Neural progenitor cell (in vitro differentiated cells): ENCODE measurements at places on chromosomes 4 and X. TPM values are rescaled to one million over a fixed set of nuclear protein-coding genes. Genes with fewer than 3 reads are reported as not detected.

- DNase-seq, result no peak
Measured at GRCh38 chrX:139889760-139890159, 43.1 kb downstream of the ATP11C start.

DNA sequence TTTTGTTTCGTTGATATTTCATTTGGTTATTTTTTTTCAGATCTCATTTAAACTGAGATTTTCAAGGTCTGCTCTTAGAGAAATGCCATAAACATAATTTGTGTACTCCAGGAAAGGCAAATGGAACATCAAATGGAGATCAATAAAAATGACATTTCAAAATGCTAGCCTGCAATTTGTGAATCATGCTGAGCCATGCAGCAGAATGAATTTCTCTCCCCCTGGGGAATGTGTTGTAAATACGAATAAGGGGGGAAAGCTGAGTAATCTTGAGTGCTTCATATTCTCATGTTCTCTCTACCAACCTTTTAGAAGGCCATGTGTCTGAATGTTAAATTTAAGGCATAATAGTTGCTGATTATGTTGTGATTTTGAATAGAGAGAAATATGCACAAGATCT lies 7.8 kb downstream of the ZCCHC4 start:
- DNase-seq, result no peak

DNA sequence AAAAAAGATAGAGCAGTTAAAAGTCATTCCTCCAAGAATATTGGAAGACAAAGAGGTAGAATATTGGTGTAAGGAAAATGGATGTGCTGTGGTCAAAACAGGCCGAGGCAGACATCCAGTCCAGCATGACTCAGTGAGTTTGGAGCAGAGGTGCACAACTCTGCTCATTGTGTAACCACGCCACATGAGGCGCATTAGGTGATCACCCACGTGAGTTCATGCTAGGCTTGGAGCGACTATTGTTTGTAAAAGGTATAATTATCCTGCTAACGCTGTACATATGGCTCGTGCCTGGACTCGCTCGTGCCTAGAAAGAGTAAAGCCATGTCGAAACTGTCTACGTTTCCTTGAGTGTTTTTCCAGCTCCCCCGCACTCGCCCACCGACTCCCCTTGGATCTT lies 23.9 kb downstream of the C4orf54 start:
- DNase-seq, result no peak

DNA sequence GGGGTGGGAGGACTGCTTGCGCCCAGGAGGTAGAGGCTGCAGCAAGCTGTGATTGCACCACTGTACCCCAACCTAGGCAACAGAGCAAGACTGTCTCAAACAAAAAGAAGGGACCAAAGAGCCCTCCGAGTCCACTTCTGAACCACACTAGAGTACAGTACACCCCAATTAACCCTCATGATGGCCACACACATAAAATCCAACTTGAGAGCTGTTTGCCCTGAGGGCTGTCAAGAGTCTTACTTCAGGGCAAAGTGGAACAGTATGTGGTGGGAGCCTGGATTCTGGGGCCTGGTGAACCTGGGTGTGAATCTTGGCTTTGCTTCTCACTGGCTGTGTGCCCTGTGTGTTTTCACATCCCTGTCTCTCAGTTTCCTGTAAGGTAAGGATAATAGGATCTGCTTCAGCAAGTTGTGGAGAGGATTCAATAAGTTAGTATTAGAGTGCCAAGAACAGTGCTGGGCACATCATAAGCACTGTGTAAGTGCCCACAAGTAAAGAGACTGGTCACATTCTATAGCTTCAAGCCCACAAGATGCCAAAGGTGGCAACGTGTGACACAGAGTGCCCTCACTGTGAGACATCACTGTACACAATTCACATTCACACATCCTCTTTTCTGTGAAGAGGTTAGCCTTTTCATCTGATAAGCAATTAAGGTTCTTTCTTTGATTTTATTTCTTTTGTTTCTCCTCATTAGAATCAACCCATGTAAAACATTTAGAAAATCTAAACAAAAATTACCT lies 52.1 kb downstream of the LEF1 start:
- no peak for DNase-seq

DNA sequence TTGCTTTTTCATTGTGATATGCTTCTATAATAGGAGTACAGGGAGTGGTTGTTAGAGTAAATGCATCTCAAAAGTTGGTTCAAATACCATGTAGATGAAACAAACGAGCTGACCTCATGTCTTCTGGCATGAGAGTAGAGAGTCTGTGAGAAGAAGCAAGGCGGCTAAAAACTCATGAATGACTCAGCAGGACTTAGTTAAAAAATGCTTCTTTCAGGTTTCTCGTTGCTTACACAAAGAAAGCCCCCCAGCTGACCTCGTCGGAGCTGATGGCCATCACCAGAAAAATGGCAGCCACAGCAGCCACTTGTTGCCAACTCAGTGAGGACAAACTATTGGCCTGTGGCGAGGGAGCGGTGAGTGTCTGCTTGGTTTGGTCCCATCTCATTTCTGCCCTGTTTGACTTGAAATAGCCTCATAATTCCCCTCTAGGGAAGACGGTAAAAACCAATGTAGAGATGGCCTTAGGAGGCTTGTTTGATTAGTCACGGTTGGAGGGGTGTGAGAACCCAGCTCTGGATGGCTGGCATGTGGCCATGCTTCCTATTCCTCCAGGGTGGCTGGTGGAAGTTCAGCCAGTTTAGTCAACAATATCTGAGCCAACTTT lies 14.5 kb downstream of the AFP start:
- DNase-seq, result peak; percentile 25

DNA sequence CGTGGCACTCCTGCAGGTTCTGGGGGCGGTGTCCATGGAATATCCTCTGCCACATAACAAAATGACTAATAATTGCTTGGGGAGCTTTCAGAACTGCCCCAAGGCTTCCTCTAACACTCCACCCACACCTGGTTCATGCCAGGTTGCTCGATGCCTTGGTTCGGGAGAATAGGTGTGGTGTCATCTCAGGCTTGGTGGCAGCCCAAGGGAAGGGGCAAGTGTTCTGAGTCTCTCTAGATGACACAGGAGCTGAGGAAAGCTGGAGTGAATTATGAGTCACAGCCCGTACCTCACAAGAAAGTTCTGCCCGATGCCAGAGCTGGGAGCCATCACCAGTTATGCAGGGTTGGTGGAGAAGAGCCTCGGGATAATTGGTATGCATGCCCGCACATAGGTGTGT lies 14.7 kb downstream of the FTSJ1 start:
- DNase-seq, result no peak

- DNase-seq, result peak; percentile 14
Measured at GRCh38 chr4:100174985-100175383, 15.3 kb downstream of the DDIT4L start.

GRCh38 chrX:154750301-154751202 lies at the start of gene GAB3:
GAB3 (minus strand) TSS chrX:154751077; CDS start chrX:154751025, 52 bp downstream.
- peak; percentile 64 for DNase-seq

GRCh38 chr4:138879757-138880156 lies 135.8 kb upstream of the NOCT start:
- no peak for DNase-seq

- no peak for DNase-seq
Measured at GRCh38 chr4:13537832-13538177, 6.5 kb downstream of the NKX3-2 start.

CDX4 gene
- total RNA-seq, result 0.92 TPM in 1 of 2 replicates, not detected in the other
